ENCODE measurements at places on chromosomes 12 and 14.

DNA sequence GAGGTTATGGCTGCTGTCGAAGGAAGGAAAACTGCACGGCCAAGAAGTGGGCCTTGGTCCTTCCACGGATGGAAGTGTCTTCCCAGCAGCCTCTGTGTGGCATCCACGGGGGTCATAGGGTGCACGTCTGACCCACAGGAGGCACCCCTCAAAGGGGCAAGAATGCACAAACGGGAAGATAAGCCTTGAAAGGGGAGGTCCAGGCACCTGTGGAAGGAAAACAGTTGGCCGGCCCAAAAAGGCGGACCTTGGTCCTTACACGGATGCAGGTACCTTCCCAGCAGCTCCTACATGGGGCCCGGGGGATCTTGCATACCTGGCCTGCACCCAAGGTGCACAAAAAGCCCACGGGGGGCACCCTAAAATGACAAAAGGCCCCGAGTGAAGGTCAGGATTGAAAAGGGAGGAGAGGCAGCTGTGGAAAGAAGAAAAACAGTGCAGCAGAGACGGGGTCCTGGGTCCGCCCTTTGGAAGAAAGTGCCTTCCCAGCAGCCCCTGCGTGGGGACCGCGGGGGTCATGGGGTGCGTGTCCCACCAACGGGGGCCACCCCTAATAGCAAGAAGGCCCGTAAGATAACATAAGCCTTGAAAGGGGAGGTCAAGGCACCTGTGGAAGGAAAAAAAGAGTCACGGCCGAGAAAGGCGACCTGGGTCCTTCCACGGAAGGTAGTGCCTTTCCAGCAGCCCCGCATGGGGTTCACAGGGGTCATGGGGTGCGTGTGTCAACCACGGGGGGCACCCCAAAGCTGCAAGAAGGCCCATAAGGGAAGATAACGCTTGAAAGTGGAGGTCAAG, 276.1 kb downstream of the ALG10 start:
- DNase-seq: no peak

DNA sequence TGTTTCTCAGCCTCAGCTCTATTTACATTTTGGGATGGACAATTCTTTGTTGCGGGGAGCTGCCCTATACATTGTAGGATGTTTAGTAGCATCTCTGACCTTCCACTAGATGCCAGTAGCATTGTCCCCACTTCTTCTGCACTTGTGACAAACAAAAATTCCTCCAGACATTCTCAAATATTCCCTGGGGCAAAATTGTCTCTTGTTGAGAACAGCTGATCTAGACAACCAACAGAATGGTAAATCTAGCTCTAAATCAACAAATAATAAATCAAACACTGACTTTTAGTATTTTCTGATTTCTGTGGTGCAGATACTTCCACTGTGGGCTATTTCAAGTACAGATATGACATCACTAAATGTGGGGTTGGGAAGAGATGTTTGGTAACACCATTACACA, 60.7 kb downstream of the MSRB3 start:
- no peak for DNase-seq

GRCh38 chr14:36451310-36452065, 68.5 kb downstream of the NKX2-1 start:
- no peak for DNase-seq

- no peak for DNase-seq
Observed at GRCh38 chr14:44910821-44911220, 50.9 kb downstream of the KLHL28 start.

- peak; percentile 46 for DNase-seq
Observed at GRCh38 chr14:53432378-53432802, 279.3 kb upstream of the DDHD1 start.

- DNase-seq: no peak
Observed at GRCh38 chr12:67091204-67091603, 178.0 kb upstream of the CAND1 start.

DNA sequence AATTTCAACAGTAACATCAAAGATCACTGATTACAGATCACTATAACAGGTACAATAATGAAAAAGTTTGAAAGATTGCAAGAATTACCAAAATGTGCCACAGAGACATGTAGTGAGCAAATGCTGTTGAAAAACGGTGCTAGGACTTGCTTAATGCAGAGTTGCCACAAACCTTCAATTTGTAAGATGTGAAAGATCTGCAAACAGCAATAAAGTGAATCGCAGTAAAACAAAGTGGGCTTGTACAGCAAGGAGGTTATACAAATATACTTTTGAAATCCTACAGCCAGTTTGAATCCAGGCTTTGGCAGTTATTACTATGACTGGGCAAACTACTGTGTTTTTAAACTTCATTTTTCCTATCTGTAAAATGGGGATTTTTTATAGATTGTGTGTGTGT, 1.0 kb upstream of the PLEKHA5 start:
- DNase-seq: no peak

GRCh38 chr12:1398673-1399072, 195.7 kb downstream of the FBXL14 start:
- DNase-seq: no peak

DNA sequence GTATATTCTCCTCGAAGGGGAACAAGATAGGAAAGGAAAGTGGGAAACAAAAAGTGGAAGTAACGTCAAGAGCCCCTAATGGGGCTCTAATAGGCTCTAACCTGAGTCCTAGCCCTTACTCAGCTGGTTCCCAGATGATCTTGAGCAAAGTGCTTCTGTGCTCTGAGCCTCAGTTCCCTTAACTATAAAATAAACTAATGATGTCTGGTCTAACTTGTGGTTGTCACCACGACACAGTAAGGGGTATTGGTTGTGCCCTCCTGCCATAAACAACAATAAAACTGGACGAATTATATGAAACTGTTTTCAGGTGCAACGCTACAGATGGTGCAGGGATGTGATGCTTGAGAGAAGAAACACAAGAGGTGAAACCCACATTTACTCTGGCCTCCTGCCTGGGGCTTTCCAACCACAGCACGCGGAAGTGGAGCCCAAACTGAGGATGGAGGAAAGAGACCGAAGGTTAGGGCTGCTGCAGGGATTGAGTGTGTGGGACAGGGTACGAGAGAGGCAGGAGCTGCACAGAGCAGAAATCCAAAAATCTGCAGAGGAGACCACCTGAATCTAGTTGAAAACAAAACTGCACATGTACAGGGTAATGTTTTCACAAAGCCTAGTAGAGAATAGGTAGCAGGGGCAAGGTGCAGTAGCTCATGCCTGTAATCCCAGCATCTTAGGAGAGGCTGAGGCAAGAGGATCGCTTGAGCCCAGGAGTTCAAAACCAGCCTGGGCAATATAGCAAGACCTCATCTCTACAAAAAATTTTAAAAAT, 45.6 kb upstream of the BCL2L14 start:
- DNase-seq: no peak

- DNase-seq: no peak
Observed at GRCh38 chr14:76456891-76457586, 81.1 kb downstream of the ESRRB start.

- DNase-seq: peak; percentile 18
Observed at GRCh38 chr14:102323102-102323501, 3.6 kb downstream of the ZNF839 start.

DNA sequence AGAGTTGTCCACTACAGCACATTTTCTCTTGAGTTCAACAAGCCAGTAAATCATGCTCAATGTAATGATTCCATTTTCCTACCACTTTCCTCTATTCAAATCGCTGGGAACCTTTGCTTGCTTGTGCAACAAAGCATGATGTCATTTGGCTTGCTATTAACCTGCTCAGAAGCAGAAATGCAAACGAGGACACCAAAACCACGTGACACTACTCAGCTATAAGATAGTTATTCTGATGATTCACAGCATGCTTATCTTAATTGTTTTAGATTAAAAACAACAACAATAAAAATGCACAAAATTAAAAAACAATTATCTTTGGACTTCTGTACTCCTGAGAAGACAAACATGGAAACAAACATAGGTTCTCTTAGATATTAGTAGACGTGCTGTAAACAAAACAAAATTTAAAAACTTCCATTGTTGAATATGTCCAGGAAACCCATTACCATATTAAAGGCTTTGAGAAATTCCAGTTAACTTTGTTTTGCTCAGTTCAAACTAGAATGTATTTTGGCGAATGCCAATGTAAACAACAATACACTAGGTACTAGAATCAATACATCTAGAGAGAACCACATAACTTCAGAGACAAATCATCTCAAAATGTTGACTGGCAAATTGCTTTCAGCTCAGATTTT, 77.5 kb upstream of the KRAS start:
- DNase-seq: no peak

GRCh38 chr12:51846911-51847642, 1.4 kb downstream of the FIGNL2 start:
- DNase-seq: no peak

DNA sequence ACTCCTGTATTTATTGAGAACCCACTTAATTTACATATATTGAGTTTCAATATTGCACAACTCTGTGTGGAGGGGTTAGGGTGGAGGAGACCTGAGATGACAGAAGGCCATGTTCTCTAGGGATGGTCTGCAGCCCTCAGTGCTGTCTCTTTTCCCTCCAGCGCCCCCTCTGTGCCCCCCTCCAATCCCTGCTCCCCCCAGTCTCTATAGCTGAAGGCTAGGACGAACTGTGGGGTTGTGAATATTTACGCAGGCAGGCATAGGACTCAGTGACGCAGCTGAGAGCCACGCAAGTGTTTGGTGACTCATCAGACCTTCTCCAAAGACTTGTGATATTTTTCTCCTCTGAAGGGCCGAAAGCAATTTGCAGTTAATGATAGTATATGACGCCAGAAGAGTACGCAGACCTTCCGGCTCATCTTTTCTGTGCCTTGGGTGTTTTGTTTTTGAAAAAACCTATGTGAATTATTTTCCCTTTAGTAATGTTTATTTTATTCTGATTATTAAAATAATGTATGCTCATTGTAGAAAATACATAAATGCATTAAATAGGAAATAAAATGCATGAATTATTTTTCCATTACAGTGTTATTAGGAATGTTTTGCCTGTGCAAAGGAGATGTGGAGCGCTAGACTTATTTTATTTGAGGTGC, 85.3 kb downstream of the SLC25A47 start:
- no peak for DNase-seq

GRCh38 chr12:12323591-12323990, 26.5 kb downstream of the MANSC1 start:
- no peak for DNase-seq

GRCh38 chr12:130481392-130481879, 143.7 kb downstream of the PIWIL1 start:
- DNase-seq: no peak

DNA sequence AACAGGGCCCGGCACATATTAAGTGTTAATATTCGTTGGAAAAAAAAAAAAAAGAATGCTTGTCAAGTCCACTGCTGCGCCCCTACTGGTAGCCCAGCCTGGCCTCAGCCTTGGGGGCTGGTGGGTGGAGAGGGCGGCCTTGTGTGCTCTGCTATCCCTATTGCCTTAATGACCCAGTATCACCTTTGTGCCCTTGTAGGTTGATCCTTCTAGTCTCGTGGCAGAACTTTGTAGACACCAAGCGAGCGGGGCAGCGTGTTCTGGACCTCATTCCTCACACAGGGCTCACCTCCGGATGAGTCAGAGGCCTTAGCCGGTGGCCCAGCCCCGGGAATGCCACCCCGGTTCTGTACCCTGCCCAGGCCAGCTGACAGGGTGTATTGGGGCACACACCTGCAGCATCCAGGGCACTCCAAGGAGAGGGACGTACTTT, 1.8 kb upstream of the RCOR1 start:
- DNase-seq: no peak

- DNase-seq: peak; percentile 91
Observed at GRCh38 chr14:100306101-100306997, at the start of gene SLC25A29. Gene SLC25A29 (minus strand): TSS chr14:100306444. CDS start chr14:100306232, 212 bp downstream.

DNA sequence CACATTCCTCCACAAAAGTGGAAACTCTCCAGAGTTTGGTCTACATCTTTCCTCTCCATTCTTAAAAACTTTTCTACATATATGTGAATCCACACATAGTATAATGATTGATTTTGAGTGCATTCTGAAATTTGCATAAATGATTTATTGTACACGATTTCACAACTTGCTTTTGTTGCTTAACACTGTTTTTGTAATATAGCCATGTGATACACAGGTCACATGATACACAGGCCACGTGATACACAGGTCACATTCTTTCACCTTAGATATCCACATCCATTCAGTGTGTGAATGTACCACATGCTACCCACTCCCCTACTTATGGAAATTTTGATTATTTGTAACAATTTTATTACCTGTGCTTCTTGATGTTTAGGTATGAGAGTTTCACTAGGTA, 319.1 kb downstream of the ZFP36L1 start:
- DNase-seq: no peak

DNA sequence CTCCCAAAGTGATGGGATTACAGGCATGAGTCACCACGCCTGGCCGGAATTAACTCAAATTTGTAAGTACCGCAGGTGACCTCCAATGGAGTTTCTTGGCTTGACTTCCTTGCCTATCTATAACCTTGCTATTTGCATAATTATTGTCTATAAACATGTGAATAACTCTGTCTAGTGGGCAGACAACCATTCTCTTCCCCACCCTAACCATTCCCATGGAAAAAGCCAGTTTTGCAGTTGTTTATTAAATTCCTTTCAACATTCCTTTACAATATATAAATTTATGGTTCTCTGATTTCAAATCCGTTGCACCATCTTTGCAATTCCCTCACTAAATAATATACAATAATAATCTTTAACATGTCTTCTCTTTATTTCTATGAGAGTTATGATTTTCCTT, 61.0 kb upstream of the ZDHHC17 start:
- DNase-seq: no peak

- DNase-seq: no peak
Observed at GRCh38 chr14:93054876-93055275, 60.8 kb downstream of the ITPK1 start.

DNA sequence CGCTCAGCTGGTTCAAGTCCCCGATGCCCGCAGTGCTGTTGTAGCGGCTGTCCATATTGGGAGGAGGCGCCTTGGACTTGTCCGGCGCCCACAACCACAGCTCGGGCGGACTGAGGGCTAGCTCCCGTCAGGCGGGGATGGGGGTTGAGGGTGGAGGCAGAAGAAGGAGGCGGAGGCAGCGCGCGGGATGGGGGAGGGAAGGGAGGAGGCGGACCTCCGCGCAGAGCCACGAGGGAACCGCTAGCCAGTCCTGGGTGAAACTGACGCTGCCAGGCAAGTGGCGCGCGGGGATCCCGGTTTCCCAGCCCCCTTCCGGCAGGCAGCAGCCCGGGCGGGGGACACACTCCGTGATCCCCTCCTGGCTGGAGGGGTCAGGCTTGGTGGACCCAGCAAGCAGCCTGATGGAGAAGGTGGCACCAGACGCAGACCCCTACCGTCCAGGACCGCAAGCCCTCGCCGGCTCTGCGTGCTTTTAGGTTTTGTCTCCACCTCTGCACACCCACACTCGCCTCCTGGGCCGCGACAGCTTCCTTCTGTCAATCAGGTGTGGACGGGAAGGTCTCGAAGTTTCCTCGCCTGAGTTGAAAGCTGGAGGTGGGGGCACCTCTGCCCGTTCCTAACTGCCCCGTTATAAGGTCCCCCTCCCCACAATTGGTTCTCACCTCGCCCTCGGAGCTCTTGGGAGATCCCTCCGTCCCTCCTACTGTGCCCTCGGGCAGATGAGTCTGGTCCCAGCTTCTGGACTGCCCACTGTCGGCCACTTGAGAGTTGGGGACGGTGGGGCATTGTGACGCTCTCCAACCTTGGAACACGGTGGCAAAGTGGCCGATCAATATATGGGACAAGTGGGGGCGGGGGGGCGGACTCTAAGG, at the start of gene CPNE8:
Gene CPNE8, minus strand, starts transcription at position 112 of the 872 bp plus-strand sequence. Its CDS starts 57 bp downstream, at position 55.
- no peak for DNase-seq

Measured in NCI-H1105 (cell line).